Fibroblast of the aortic adventitia (primary cell): ENCODE measurements at places on chromosomes 5 and 9. TPM values are rescaled to one million over a fixed set of nuclear protein-coding genes. Genes with fewer than 3 reads are reported as not detected.

Gene OR1J1
- total RNA-seq = not detected in 2 replicates

Gene C5orf58
- total RNA-seq = not detected in 2 replicates

Gene MED22
- 17.7 and 19.7 TPM in 2 replicates for total RNA-seq

Gene FGF1
- total RNA-seq = 1.2 and 3.4 TPM in 2 replicates

Gene C9
- total RNA-seq = not detected in 2 replicates

GRCh38 chr5:10500669-10501068 is 59.0 kb downstream of the ROPN1L start:
- DNase-seq = no peak

- peak; percentile 64 for DNase-seq
Measured at GRCh38 chr5:140239939-140240700, 62.8 kb downstream of the PFDN1 start.

DNA sequence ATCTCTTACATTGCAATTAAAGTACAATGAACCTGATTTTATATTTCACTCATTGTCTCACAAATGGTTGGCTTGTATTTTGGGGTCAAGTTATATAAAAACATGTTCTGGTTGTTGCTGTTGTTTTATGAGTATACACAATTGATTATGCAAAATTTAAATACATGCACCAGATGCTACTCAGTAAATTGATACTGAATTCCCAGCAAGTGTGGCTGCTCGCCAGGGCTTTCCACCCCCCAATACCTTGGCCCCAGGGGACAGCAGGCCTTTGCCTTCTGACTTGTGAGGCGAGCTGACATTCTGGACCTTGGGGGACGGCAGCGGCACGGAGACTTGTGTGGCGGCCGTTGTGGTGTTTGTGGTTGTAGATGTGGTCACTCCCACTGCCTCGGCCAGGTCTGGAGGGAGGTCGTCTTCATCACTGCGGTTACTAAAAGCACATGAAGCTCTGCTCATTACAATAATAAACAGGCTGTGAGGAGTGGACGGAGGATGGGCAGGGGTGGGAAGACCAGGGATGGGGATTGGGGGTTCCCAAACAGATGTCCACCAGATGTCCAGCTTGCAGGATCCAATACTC is 27.0 kb upstream of the FRRS1L start:
- DNase-seq = no peak

- DNase-seq = no peak
Measured at GRCh38 chr9:8703904-8704303, 904.3 kb upstream of the DMAC1 start.

- DNase-seq = no peak
Measured at GRCh38 chr5:157766902-157767301, 23.4 kb downstream of the LSM11 start.

DNA sequence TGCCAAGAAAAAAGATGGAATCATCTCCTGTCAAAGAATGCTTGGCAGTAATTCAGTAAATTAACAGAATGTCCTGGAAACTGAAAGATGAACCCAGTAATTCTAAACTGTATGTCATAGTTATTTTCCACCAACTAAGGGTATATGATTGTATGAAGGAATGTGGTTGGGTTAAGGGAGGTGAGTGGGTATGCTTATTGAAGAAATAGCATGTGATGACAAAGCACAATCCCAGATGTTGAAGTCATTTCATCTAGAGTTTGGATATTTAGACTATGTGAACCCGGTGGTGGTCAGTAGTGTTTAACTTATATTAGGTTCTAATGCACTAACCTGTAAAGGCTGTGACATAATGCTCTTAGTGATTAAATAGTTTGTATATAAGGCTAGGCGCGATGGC is 87.3 kb downstream of the CDKN2A start:
- DNase-seq = no peak

DNA sequence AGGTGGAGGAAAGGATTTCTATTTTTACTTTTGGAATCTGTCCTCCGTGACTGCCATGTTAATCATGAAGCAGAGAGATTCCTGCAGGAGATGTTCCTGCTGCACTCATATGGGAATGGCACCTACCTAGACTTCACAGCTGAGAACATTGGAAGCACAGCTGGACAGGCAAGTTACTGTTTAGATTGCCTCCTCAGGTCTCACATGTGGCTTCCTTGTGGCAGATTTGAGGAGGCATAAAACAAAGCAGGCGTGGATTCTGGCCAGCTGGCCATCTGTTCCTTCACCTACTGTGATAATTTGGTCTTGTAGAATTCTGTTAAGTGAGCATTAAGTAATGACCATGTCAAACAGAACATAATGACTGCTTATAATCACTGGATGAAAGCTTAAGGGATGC is 193.4 kb downstream of the EDIL3 start:
- peak; percentile 21 for DNase-seq

- DNase-seq = no peak
Measured at GRCh38 chr5:44646016-44646415, 162.7 kb upstream of the MRPS30 start.

GRCh38 chr5:72138943-72139521 is 31.8 kb downstream of the MAP1B start:
- peak; percentile 97 for DNase-seq
